ENCODE measurements at places on chromosomes 16 and 17.

DNA sequence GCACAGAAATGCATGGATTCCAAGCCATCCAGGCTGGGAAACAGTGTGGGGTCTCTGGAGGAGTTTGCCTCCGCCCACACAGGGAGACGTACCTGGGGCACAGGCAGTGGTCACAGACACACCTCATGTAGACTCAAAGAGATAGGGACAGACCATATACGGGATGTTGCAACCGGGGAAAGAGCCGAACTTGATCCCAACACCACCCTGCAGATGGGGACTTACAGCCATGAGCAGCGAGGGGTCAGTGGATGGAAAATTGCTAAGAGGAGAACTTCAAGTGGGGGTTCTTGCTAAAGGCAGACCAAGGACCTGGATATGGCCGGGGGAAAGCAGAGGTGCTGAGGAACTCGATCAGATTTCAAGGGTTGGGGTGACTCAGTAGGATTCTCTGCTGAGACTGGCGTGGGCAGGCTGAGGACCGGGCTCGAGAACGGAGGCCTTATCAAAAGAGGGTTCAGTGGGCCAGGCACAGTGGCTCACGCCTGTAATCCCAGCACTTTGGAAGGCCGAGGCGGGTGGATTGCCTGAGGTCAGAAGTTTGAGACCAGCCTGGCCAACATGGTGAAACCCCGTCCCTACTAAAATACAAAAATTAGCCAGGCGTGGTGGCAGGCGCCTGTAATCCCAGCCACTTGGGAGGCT lies 12.0 kb upstream of the DNAH17 start:
- no peak for DNase-seq

- peak; percentile 59 for DNase-seq
Observed at GRCh38 chr17:2828397-2829038, 32.3 kb downstream of the RAP1GAP2 start.

DNA sequence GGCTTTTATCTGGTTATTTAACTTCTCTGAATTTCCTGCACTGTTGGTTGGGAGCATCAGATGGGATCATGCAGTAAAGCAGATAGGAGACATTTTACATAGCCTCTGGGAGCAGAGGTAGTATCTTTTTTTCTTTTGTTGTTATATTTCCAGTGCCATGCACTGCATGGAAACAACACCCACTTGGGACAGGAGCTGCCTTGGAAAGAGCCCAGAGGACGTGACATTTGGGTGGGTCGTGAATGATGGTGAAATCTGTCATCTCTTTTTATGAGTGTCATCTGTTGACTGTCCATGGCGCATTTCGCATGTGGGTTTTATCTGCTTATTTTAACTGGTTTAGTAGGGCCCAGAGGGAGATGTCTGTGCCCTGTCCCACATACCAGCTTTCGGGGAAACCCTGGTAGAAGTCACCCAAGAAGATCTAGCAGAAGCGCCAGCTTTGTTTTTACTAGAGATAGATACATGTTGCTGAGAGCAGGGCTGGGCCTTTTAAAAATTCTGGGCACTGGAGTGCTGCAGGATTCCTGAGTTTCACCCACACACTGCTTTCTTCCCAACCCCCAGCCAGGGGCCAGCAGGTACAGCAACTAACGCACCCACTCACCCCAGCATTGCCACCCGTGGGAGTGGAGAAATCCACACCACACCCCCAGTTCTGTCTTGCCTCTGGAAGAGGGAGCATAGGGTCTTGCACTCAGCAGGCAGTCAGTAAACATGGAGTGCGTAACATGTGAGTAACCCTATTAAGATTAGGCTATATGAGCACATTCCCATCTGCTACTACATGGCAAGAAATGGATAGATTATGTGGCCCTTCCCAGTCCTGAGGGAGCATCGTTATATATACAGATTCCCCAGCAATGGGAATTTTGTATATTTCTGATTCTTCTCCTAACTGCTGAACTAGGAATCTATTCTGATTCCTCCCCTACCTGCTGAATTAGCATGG lies 8.4 kb upstream of the TERF2 start:
- DNase-seq: no peak

DNA sequence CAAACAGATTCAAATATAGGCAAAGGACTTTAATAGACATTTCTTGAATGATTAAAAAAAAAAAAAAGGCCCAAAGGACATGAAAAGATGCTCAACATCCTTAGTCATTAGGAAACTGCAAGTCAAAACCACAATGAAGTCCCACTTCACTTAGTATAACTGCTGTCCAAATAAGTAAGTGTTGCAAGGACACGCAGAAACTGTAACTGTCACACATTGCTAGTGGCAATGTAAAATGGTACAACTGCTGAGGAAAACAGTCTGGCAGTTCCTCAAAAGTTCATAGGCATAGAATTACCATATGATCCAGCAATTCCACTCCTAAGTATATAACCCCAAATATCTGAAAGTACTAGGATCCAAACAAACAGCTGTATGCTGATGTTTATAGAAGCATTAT lies 112.7 kb downstream of the BRIP1 start:
- DNase-seq: no peak

DNA sequence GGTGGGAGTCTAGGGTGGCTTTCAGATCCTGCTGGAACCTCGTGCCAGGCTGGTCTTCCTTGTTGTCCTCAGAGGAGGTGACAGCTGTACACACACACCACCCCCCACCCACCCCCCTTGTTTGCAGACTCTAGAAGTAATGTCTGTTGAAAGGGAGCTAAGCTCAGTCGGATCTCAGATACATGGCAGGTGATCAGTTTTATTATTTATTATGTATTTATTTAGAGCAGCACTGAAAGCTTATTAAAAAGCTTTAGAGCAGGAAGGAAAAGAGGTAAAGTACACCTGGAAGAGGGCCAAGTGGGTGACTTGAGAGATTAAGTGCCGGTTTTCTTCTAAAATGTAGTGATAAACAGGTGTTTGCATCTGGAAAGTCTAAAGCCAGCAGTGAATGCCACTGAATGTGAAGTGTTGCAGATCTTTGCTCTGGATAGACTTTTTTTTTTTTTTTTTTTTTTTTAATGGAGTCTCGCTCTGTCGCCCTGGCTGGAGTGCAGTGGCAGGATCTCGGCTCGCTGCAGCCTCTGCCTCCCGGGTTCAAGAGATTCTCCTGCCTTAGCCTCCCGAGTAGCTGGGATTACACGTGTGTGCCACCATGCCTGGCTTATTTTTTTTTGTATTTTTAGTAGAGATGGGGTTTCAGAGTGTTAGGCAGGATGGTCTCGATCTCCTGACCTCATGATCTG lies 40.2 kb downstream of the FOXK2 start:
- DNase-seq: no peak

DNA sequence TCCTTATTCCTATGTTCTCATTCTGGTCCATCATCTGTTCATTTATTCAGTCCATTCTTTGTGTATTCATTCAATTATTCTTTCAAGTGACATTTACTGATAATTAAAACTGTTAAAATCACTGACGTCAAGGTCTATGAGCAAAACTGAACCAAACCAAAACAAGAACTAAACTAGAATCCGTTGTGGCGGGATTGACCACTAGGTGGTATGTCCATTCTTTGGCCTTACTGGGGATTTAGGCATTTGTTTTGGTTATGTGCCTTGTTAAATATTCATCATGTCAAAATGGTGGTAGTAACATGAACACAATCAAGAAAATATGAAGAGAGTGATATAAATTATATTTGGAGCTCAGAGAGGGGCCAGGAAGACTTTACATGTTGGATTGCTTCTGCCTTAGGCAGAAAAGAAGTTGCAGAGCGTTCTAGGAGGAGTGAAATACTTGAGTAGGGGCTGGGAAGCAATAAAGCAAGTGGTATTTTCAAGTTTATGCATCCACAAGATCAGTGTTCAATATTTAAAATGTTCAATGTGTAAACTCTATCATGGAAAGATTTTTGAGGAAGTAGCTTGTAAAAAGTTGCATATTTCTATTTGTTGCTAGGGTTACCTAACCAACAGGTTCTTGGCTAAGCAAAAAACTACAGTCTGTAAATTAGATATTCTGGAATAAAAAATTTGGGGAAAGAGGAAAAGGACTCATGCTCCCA lies 129.0 kb downstream of the CDH13 start:
- no peak for DNase-seq

- no peak for DNase-seq
Observed at GRCh38 chr17:1438593-1439083, 17.4 kb downstream of the CRK start.

DNA sequence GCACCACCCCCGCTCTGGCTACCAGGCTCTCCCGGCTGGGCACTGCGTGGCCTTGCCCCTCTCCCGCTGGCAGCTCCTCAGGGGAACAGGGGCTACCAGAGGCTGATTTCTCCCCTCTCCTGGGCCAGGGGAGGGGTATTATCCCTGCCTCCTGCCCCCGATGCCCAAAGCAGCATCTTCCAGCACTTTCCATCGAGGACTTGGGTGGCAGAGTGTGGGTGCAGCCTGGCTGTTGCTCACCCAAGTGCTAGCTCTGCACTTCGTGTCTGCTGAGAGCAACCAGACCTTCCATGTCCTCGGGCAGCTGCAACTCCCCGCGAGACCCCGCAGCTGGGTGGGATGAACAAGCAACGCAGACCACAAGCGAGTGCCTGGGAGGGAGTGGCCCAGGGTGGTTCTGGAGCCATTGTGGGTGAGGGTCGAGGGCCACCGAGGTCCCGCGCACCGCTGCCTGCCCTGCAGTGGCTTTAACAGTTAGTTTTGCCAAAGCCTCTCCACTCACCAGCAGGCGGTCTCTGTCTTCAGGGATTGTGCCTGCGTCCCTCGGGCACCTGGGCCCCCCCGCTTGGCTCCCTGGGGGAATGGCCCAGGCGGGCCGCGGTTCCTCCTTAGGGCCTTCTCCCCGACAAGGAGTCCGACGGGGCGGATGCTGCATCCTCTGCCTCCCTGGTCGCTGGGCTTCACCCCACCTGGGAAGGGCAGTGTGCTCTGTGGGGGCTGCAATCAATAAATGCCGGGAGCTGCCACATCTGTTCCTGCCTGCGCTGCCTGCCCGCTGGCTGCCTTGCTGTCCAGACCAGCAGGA lies 8.4 kb downstream of the SLC25A10 start:
- DNase-seq: no peak

- no peak for DNase-seq
Observed at GRCh38 chr16:10728003-10728887, 15.4 kb upstream of the NUBP1 start.

DNA sequence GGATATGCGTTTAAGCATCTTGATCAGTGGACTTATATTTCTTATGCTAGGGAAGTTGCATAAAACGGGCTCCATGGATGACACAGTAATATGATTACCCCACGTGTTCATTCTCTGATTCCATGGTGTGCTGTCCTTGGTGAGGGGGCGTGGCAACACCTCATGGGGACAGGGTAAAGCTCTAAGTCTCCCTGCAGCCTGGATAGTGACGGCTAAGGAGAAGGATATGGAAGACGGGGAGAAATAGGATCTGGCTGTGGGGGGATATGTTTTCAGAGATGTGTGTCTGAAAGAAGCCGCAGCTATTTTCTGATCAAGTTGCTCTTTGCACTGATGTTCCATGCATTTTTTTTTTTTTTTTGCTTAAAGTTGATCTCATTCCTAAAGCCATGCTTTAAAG lies 84.3 kb downstream of the MARCHF10 start:
- no peak for DNase-seq

DNA sequence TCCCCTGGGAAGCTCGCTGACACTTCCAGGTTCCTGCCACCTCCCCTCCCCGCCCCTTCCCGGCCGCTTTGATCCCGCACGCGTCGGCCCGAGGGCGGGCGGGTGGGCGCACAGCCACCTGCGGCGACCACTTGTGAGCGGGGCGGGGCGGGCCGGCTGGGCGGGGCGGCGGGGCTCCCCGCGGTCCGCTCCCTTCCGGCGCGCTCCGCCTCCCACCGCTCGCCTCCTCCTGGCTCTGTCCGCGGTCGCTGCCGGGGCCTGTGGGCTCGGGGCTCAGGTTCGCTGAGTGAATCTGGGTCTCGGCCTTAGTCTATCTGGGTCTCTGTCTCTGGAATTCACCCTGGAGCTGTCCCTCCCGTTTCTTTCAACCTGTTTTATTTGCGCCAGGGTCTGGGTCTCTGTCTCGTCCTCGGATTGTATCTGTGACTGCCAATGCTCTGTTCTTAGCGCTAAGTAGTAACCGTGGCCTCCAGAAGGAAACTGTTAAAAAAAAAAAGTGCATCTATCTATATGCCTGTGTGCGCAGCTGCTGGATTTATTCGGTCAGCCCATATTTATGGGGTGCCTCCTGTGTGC lies 2.7 kb upstream of the HES7 start:
- no peak for DNase-seq

GRCh38 chr17:27453471-27453870 lies 2.8 kb upstream of the KSR1 start:
- DNase-seq: no peak

- DNase-seq: no peak
Observed at GRCh38 chr17:78957128-78957527, 22.6 kb downstream of the LGALS3BP start.

DNA sequence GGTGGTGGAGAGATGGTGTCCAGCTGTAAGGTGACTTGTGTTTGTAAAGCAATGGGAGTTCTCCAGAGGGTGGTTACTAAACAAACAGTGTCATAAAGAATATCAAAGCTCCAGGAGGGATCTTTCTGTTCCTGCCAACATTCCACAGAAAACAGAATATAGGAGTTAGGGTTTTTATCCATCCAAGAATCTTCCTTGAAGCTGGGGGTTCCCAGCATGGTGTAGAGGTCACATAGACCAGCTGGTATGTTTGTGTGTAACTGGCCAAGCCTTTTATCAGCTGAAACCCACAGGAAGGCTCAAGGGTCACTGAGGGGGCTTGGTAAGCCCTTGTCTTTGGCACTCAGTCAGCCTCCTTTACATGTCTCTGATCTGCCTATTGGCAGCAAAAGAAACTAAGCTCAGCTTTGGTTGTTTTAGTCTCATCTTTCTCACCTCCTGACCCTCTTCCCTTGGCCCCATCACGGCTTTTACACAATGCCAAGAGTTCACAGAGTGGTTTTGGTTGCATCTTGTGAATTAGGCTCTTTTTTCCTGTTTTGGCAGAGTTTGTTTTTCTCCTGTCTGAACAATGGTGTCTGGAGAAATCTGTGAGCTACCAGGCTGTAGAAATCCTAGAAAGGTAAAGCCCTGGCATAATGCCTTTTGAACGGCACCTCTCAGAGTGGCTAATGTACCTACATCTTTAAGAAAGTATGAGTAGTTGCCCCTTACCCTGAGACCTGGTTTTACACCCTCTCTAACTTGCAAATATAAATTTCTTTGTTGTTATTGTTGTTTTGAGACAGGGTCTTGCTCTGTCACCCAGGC lies 4.6 kb downstream of the CNTD1 start:
- DNase-seq: no peak

DNA sequence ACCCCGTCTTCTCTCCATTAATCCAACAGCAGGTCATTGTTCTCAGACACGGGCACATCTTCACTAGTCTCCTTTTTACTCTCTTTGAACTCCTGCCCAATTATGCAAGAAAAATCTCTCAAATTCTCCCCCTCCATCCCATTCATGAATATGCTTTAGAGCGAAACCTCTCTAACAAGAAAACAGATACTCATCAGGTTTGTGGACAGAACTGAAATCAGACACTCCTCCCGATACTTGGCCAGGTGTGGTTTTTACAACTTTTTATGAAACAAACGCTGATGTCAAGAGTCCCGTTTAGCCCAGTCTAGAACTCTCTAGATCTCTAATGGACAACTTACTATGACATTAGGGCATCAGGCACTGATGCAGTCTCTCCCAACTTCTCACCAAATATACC lies 40.9 kb downstream of the PIK3R5 start:
- DNase-seq: no peak

GRCh38 chr16:89052890-89053724 lies 40.5 kb upstream of the ACSF3 start:
- peak; percentile 68 for DNase-seq
